ENCODE measurements at places on chromosomes 7 and 10.

GRCh38 chr7:47401611-47402570 lies 180.0 kb downstream of the TNS3 start:
- DNase-seq: no peak

DNA sequence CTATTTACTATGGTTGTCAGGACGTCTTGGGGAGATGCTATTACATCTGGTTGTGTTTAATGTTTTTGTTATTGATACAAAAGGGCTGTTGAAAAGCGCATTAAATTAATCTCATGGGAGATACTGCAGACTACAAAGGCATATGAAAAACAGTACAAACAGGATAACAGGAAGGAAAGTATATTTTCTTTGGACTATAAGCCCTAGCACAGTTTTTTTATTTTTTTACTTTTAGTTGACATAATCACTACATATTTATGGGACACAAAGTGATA lies 341.3 kb downstream of the ARL4A start:
- DNase-seq: no peak

- DNase-seq: no peak
Measured at GRCh38 chr10:88759366-88760101, at the start of gene LIPN. Gene LIPN, plus strand, starts transcription at chr10:88760020. Its CDS starts 1,386 bp downstream, at chr10:88761406.

- DNase-seq: no peak
Measured at GRCh38 chr10:97821308-97822038, 28.2 kb upstream of the GOLGA7B start.

- DNase-seq: no peak
Measured at GRCh38 chr7:31108097-31108657, 56.1 kb downstream of the ADCYAP1R1 start.

- no peak for DNase-seq
Measured at GRCh38 chr10:71481746-71482410, 85.2 kb downstream of the CDH23 start.

- peak; percentile 16 for DNase-seq
Measured at GRCh38 chr10:50286517-50286916, 35.2 kb upstream of the ASAH2 start.

- no peak for DNase-seq
Measured at GRCh38 chr7:46933596-46933995, 648.3 kb downstream of the TNS3 start.

GRCh38 chr7:618539-619367 lies 99.1 kb upstream of the PDGFA start:
- peak; percentile 26 for DNase-seq

DNA sequence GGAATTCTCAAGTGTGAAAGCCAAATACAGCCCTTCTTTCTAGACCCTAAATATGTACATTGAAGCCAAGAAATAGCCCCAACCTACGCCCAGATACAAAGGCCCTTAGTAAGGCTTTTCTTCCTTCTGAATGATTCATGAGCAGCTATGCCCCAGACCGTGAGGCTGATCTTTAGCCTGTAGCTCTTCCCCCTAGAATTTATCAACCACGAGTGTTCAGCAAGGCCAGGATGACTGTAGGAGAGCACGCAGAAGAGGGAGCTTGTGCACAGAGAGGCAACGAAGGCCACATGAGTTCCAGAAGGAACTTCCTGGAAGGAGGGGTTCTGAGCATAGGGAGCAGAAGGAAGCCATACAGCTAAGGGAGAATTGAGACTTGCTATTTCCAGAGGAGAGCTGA lies 53.0 kb upstream of the HABP2 start:
- no peak for DNase-seq

DNA sequence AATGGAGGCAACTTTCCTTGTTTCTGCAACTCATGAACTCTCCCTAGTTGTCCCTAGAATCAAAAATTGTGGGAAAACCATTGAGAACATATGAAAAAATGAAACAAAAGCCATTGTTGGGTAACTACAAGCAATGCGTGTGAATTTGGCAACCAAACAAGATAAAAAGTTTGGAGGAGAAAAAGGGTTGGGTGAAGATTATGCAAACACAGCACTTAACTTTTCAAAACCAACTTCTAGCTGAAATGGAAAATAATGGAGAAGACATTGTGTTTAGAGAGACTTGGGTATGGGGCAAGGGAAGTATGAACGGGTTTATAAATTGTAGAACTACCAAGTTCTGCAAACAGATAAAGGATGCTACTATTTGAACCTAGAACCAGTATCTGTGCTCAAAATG lies 89.0 kb upstream of the SVIL start:
- DNase-seq: no peak

DNA sequence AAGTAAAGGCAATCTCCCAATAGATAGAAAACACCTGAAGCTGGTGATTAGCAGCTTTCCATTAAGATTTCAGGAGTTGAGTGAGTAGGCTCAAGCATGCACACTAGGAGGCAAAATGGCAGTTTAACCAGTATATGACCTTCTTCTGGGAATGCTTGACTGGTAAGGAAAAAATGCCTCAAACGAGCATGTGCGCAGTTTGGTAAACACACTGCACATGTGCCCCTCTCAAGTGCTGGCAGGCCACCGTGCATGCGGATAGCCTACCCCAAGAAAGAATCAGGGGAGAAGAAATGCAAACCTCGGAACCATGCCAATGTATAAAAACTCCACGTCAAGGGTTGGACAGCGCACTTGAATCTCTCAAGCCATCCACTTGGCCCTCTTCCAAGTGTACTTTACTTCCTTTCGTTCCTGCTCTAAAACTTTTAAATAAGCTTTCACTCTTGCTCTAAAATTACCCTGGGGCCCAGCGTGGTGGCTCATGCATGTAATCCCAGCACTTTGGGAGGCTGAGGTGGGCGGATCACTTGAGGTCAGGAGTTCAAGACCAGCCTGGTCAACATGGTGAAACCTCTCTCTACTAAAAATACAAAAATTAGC lies 98.8 kb upstream of the CDK1 start:
- no peak for DNase-seq

All from IMR-90 (cell line).